ENCODE measurements at places on chromosomes 7 and 10.

DNA sequence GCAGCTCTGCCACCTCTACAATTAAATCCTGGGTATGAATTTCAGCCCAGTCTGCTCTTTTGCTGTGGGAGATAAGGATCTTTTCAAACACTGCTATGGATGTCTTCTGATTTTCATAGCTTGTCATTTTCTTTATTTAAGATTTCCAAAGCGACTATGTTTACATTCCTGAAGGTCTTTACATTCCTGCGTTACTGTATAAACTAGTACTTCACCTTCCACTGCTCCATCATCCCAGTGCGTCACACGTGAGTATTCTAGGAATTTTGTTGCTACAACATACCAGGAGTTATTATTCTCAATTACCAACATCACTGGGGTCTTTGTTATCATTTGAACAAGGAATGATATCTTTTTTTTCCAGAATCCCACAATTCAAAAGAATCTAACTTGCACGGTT is 944.7 kb downstream of the SORCS3 start:
- DNase-seq, result no peak

GRCh38 chr10:30540276-30540675 is 89.3 kb downstream of the LYZL2 start:
- DNase-seq, result peak; percentile 54

DNA sequence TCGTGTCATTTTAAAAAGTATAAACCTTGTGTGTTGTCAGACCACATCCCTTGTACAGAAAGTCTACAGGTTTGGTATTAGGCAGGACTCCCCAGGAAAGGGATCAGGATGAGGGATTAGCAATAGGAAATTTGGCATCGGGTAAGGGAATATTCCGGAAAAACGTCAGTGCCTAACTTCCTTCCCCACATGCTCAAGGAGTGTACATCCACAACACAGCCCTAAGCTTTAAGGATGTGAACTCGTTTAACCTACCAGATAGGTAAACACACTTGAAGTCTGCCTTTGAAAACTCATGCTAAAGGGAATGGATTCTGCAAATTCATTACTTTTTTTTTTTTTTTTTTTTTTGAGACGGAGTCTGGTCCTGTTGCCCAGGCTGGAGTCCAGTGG is 194.9 kb downstream of the SKIDA1 start:
- DNase-seq, result no peak

- no peak for DNase-seq
Observed at GRCh38 chr10:125692601-125693523, 9.9 kb upstream of the TEX36 start.

DNA sequence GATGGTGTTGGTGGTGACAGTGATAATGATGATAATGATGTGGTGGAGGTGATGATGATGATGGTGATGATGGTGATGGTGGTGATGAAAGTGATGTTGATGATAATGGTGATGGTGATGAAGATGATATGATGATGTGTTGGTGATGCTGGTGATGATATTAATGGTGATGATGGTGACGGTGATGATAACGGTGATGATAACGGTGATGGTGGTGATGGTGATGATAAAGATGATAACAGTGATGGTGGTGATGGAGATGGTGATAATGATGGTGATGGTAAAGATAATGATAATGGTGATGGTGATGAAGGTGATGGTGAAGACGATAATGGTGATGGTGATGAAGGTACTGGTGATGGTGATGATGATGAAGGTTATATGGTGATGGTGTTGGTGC is 76.6 kb downstream of the UNCX start:
- DNase-seq, result no peak

DNA sequence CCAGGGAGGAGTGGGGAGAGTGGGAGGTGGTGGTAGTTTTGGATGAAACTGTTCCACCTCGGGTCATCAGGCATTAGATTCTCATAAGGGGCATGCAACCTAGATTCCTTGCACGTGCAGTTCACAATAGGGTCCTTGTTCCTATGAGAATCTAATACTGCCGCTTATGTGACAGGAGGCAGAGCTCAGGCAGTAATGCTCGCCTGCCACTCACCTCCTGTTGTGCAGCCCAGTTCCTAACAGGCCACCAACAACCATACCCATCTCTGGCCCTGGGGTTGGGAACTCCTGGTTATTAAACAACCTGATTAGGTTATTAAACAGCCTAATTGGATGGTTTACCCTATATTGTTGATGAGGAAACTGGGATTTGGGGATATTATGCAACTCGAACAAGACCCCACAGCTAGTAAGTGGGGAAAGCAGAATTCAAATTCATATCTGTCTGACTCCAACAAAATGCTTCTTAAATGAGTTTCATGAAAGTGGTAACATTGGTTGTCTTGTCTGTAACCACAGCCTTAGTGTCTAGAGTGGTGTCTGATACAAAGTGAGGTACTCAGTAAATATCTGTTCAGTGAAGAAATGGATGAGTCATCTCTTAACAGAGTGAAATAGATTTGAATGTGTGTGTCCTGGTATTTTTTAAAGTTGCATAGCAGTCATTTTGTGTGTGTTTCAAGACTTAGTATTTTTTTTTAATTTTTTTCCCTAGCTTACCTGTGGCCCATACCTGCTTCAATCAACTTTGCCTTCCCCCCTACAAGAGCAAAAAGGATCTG is 101.6 kb downstream of the HECTD2 start:
- peak; percentile 87 for DNase-seq

- DNase-seq, result no peak
Observed at GRCh38 chr7:107993891-107994291, 9.1 kb downstream of the LAMB1 start.

- DNase-seq, result no peak
Observed at GRCh38 chr7:49397750-49398149, 375.7 kb upstream of the VWC2 start.

DNA sequence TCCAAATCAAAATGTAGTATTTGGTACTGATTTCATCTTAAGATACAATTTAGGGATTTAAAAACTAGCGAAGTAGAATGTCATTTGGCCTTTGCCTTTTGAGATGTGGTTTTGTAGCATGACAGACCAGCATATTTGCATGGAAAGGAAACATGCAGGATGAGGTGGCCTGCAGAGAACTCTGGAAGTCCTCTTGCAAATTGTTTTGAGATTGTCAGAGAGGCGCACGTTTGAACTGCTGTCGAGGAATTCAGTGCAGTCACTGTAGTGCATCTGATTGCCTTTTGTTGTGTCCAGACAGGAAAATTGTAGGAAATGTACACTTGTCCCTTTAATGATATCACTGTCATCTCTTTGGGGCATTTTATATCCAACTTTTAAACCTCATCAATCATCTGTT is 136.7 kb downstream of the CELF2 start:
- DNase-seq, result no peak

GRCh38 chr7:45595809-45596664 is 21.9 kb downstream of the ADCY1 start:
- no peak for DNase-seq

DNA sequence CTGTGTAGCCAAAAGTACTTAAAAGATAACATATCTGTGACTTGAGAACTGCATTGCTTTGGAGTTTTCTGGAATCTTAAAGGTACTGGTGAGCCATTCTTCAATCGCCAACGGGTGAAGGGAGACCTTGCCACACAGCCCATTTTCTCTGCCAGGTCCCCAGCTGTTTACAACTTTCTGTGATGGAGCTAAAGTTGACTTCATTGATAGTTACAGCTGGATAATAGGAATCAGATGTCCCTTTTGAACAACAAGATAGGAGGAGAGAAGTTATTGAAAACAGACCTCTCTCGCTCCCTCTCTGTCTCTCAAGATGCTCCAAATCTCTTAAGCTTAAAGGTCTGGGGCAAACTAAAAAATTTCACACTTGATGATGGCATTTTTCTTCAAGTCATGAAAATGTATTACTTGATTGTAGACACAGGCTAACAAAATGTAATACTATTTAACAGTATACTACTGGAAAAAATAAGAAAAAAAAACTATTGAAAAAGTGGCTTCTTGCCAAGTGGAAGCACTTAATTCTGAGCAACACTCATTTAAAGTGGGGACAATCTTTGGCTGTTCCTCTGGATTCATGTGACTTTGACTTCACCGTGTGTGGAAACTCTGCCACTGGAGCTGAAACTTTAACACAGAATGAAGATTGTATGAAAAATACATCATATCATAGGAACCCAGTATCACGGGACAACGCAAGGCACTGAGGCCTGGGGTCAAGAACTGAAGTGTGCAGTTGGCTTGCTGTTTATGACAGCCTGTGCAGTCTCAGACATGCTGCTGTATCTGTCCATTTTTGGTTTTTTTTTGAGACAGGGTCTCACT is 78.4 kb upstream of the AFAP1L2 start:
- DNase-seq, result no peak

DNA sequence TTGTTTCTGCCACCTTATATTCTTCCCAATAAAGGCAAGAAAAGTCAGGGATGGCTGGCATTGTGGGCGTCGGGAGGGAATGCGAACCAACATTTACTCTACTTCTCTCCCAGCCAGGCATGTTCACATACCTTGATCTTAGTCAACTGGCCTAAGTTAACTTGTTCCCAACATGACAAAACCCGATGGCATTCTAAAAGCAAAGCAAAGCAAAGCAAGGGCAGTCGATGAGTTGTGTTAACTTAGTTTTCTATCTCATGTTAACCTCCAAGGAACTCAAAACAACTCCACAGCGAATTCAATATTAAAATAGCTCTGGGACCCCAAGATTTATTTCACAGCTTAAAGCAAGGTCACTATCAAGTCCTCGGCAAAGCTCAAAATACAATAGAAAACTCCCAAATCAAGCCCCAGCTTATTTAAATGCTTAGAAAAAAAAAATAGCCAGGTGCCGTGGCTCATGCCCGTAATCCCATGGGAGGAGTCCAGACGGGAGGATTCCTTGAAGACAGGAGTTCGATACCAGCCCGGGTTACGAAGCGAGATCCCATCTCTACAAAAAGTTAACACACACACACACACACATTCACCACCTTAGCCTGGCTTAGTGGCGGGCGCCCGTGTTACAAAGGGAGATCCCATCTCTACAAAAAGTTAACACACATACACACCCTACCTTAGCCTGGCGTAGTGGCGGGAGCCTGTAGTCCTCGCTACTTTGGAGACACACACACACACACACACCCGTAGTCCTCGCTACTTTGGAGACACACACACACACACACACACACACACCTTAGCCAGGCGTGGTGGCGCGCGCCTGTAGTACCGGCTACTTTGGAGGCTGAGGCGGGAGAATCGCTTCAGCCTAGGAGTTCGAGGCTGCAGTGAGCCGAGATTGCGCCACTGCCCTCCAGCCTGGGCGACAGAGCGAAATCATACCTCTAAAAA is 901 bp upstream of the CCNY start:
- no peak for DNase-seq

DNA sequence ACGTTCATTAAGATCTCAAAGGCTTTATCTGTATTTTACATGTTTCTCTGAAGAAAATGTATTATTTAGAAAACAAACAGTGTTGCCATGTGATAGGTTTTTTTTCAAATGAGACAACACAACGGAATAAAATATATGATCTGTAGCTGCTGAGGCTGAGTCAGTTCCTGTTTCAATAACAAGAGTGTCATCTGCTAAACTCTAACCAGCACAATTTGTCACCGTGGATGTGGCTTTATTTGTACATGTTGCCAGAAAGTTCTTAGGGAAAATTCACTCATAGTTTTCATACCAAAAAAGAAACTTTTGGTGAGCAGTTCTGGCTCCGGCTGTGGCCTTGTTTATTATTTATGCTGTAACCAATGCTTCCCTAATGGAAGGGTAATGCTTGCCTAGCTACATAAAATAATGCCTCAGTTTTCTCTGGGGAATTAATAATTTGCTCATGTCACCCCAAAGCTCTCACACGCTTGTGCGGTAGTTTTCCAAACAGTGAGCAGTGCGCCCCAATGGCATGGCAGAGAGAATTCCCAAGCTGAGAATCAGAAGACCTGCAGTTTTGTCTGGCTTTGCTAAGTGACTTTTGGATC is 20.3 kb upstream of the KLF6 start:
- DNase-seq, result peak; percentile 93

DNA sequence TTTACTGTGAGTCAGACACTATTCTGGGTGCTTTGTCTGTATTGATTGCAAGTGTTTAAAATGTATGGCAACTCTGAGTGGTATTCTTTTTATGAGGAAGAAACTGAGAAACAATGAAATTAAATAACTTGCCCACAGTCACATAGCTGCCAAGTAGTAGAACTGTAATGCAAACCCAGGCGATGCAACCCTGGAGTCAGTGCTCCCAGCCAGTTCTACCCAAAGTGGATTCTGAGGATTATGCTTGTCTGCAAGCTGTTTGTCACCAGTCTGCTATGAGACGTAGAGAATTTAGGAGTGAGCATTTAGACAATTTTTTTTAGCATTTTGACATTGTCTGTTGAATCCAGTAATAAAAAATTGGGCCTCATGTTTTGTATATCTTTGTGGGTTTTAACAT is 306.0 kb upstream of the LRGUK start:
- DNase-seq, result no peak

GRCh38 chr7:36967387-36967786 is 243.1 kb upstream of the AOAH start:
- peak; percentile 52 for DNase-seq

- no peak for DNase-seq
Observed at GRCh38 chr7:101598986-101599771, 29.9 kb downstream of the MYL10 start.

GRCh38 chr10:35136263-35136815 is 9.7 kb downstream of the CREM start:
- no peak for DNase-seq

DNA sequence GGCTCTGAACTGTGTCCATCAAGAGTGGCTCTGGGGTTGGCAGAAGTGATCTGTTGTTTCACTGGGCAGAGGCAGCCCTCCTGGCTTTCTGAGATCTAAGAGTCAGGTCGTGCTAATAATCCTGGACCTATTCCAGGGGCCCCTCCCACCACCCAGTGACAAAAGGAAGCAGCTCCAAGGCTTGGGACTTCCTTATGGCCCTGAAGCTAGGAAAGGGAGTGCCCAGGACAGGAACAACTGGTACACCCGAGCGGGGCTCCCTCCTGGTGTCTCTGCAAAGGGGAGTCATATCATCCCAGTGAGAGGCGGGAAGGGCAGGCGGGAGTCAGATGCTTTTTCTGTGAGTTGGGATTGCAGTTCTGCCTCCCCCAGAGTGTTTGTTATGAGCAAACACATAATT is 32.3 kb downstream of the RPS24 start:
- no peak for DNase-seq

GRCh38 chr10:125628104-125629049 is 54.6 kb downstream of the TEX36 start:
- no peak for DNase-seq

GRCh38 chr10:74047871-74048270 is 50.0 kb downstream of the VCL start:
- peak; percentile 67 for DNase-seq

- DNase-seq, result no peak
Observed at GRCh38 chr10:76640806-76641205, 996.8 kb downstream of the KCNMA1 start.

GRCh38 chr10:118562851-118563250 is 32.6 kb downstream of the PRLHR start:
- no peak for DNase-seq

- no peak for DNase-seq
Observed at GRCh38 chr10:113320211-113320610, 232.6 kb upstream of the HABP2 start.

- DNase-seq, result no peak
Observed at GRCh38 chr10:124447751-124448466, 1.9 kb downstream of the NKX1-2 start.

Data from HCEC 1CT (cell line).